ENCODE measurements at places on chromosomes 3 and 15.

GRCh38 chr15:51232581-51232980 is 105.8 kb downstream of the CYP19A1 start:
- no peak overlapping the region for H3K4me3 ChIP-seq
- H3K36me3 ChIP-seq: no peaks in the 10 kb centered on the region
- no peaks in the 10 kb centered on the region for H3K27me3 ChIP-seq
- no peak overlapping the region for H3K27ac ChIP-seq
- no peak for DNase-seq
- peaks cover 37% of the 10 kb centered on the region for H3K4me1 ChIP-seq

- DNase-seq: no peak
- peaks cover 56% of the 10 kb centered on the region for H3K4me1 ChIP-seq
- no peak overlapping the region for H3K4me3 ChIP-seq
- peak overlapping the region; percentile 93 for H3K27ac ChIP-seq
- H3K36me3 ChIP-seq: peaks cover 42% of the 10 kb centered on the region
These were observed 42.0 kb downstream of the UMPS start for GRCh38 chr3:124772081-124772831.

DNA sequence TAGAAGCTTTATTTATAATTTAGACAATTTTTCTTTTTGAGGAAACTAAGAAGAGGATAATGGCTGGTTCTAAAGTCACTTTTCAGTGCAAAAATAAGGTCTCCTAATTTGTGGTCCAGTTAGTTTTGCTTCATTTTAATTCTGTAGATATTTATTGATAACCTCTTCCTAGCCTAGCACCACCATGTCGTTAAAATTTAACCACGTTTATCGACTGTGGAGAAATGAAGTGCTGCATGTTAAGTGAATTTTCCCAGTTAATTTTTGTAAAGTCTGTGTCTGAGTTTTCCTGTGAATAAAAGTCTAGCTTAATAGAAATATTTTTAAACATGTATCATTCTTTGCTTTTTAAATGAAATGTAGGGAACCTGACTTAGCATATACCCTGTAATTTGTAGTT is 16.7 kb downstream of the LRRC28 start:
- no peak overlapping the region for H3K4me3 ChIP-seq
- H3K4me1 ChIP-seq: peaks cover 11% of the 10 kb centered on the region
- no peak for DNase-seq
- H3K27ac ChIP-seq: no peak overlapping the region
- H3K36me3 ChIP-seq: peaks cover 5% of the 10 kb centered on the region

- DNase-seq: no peak
- peaks cover 4% of the 10 kb centered on the region for H3K27me3 ChIP-seq
- H3K4me3 ChIP-seq: no peak overlapping the region
- H3K4me1 ChIP-seq: peaks cover 55% of the 10 kb centered on the region
- peaks cover 28% of the 10 kb centered on the region for H3K36me3 ChIP-seq
These were observed 110.8 kb downstream of the GREM1 start for GRCh38 chr15:32828507-32829186.

DNA sequence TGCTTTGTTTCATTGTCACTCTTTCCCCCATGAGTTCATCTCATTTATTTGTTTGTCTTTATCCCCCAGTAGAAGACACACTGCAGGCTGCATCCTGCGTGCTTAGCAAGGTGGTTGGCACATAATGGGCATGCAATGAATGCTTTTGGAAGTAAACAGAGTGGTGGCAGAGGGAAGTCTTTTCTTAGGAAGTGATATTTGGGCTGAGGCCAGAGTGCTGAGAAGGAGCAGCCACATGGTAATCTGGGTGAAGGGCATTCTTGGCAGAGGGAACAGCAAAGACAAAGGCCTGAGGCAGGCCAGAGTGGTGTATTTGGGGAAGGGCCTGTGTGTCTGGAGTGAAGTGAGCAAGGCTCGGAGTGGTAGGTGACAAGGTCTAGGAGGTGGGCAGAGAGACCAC is 17.7 kb upstream of the ADAMTS7 start:
- no peak overlapping the region for H3K27ac ChIP-seq
- no peak overlapping the region for H3K4me3 ChIP-seq
- H3K27me3 ChIP-seq: peaks cover 9% of the 10 kb centered on the region
- no peak for DNase-seq
- peaks cover 15% of the 10 kb centered on the region for H3K4me1 ChIP-seq

- H3K4me3 ChIP-seq: no peak overlapping the region
- peak; percentile 61 for DNase-seq
- H3K27ac ChIP-seq: no peak overlapping the region
- peaks cover 99% of the 10 kb centered on the region for H3K4me1 ChIP-seq
- peaks cover 24% of the 10 kb centered on the region for H3K27me3 ChIP-seq
These were observed 55.6 kb downstream of the CYP11A1 start for GRCh38 chr15:74311734-74312444.

- DNase-seq: no peak
- no peaks in the 10 kb centered on the region for H3K27me3 ChIP-seq
- H3K36me3 ChIP-seq: peaks cover 61% of the 10 kb centered on the region
- H3K4me1 ChIP-seq: peaks cover 10% of the 10 kb centered on the region
- H3K4me3 ChIP-seq: no peak overlapping the region
These were observed 4.5 kb upstream of the SCG5 start for GRCh38 chr15:32636908-32637567.

- peaks cover 71% of the 10 kb centered on the region for H3K4me1 ChIP-seq
- no peaks in the 10 kb centered on the region for H3K36me3 ChIP-seq
- peaks cover 19% of the 10 kb centered on the region for H3K27me3 ChIP-seq
- peak overlapping the region; percentile 68 for H3K27ac ChIP-seq
- no peak for DNase-seq
These were observed 7.0 kb downstream of the MELTF start for GRCh38 chr3:197022405-197023231.

GRCh38 chr3:78634316-78634715 is 1133.5 kb downstream of the ROBO1 start:
- no peaks in the 10 kb centered on the region for H3K27me3 ChIP-seq
- H3K27ac ChIP-seq: no peak overlapping the region
- H3K4me3 ChIP-seq: no peak overlapping the region
- DNase-seq: no peak

DNA sequence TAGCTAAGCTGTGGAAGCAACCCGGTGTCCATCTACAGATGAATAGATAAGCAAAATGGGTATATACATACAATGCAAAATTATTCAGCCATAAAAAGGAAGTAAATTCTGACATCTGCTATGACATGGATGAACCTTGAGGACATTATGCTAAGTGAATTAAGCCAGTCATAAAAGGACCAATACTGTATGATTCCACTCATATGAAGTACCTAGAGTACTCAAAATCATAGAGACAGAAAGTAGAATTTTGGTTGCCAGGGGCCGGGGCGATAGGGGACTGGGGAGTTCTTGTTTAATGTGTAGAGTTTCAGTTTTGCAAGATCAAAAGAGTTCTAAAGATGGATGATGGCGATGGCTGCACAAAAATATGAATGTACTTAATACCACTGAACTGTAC is 10.3 kb downstream of the EID1 start:
- H3K4me1 ChIP-seq: peaks cover 40% of the 10 kb centered on the region
- no peak for DNase-seq
- no peak overlapping the region for H3K27ac ChIP-seq

DNA sequence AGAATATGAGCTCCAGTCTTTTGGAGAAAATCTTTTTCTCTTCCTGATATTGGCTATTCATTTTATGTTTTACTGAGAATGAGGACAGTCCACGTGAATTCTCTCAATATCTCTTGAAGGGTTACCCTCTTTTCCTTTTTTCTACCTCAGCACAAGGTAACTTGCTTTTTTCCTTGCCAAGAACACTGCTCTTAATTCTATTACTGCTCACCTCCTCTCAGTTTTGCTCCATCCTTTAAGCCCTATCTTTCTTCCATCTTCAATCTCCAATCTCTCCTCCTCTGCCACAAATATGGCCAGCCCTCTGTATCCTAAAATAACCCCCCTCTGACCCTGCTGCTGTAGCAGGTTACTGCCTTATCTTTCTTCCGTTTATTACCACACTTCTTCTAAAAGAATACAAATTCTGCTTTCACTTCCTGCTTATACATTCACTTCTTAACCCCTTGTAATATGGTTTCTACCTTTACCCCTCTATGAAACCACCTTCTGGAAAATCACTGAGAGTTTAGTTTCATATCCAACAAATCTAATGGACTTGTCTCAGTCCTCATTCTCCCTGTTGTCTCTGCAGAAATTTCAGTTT is 89.0 kb downstream of the NFKBIZ start:
- no peak overlapping the region for H3K27ac ChIP-seq
- H3K27me3 ChIP-seq: no peaks in the 10 kb centered on the region
- no peak for DNase-seq

- peaks cover 12% of the 10 kb centered on the region for H3K36me3 ChIP-seq
- DNase-seq: no peak
- H3K4me1 ChIP-seq: peaks cover 20% of the 10 kb centered on the region
- H3K4me3 ChIP-seq: no peak overlapping the region
These were observed 27.5 kb downstream of the DAG1 start for GRCh38 chr3:49497606-49498005.
